ENCODE measurements at places on chromosomes 16 and 17. TPM values are rescaled to one million over a fixed set of nuclear protein-coding genes. Genes with fewer than 3 reads are reported as not detected.

The FBXW10B gene
- polyA plus RNA-seq: 1.9 TPM

The ABCA3 gene
- polyA plus RNA-seq: 4.7 TPM

The TMEM107 gene
- polyA plus RNA-seq: 11.4 TPM

The GCSH gene
- polyA plus RNA-seq: 34.1 TPM

The GUCY2D gene
- 1.3 TPM for polyA plus RNA-seq

The HS3ST6 gene
- 0.04 TPM for polyA plus RNA-seq

The SLC16A11 gene
- polyA plus RNA-seq: 0.94 TPM

The UTS2R gene
- polyA plus RNA-seq: 0.04 TPM

The SULT1A2 gene
- polyA plus RNA-seq: 5.7 TPM

The GP1BA gene
- 1.5 TPM for polyA plus RNA-seq

The DNAAF1 gene
- 0.55 TPM for polyA plus RNA-seq

DNA sequence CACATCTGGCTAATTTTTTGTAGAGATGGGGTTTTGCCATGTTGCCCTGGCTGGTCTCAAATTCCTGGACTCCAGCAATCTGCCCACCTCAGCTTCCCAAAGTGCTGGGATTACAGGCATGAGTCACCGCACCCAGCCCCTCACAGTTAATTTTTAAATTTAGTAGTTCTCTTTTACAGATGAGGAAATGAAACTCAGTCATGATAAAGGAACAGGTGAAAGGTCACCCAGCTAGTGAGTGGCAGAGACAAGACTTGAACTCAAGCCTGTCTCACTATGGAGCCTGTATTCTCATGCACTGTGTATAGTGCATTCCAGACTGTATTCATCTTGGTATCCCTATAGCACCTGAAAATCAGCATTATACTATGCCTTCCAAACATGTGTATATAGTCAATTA lies 77.1 kb upstream of the WSB1 start:
- no peak for DNase-seq

DNA sequence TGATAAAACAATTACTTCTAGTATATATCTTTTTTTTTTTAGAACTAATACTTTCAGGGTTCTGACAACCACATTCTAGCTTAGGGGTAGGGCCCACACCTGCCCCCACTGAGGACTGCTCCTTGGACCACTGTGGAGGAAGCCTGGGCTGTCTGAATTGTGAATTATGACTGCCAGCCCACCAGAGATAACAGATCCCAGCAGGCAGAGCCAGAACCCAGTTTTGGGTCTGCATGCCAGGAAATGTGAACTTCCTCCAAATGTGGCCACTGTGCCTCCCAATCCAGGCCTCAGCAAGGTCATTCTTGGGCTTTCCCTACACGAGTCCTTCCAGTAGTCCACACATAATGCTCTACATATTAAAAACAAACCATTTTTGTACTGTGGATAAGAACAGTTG lies 15.9 kb downstream of the VEZF1 start:
- no peak for DNase-seq

DNA sequence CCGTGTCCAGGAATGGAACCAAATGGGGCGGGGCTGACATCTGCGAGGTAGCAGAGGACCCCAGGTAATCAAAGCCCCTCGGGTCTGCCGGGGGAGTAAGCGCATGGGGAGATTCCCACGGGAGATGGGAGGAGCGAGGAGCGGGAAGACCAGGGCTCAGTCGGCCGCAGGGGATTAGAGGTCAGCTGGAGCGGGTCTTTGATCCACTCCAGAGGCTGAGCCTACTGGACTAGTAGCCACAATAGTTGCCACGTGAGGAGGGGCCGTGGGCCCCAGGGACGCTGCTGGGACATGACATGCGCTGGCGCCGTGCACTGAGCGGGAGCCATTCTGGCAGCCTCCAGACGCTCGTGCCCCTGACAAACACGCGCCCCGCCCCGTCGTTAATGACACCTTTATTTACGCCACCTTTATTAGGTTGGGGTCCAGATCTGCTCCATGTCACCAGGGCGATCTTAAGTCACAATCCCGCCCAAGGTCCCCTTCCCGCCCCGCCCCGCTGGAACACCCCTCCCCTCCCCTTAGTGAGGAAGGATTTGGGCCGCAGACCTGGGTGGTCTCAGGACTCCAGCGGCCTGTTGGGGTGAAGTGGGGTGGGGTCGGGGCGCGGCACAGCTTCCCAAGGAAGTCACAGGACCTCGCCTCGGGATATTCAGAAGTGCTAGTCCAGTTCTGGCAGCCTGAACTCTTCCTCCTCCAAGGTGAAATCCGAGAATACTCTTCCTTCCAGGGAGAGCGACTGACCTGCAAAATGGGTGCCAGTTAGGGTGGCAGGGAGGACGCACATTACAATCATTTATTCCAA lies 15.0 kb downstream of the PPY start:
- DNase-seq: peak; percentile 72

- DNase-seq: peak; percentile 95
Measured at GRCh38 chr16:85390511-85391174, 222.5 kb upstream of the GSE1 start.

GRCh38 chr17:73616873-73617404 lies 27.3 kb downstream of the SDK2 start:
- DNase-seq: no peak

- no peak for DNase-seq
Measured at GRCh38 chr17:70080541-70081347, 5.7 kb downstream of the KCNJ16 start.

- no peak for DNase-seq
Measured at GRCh38 chr17:50850640-50851039, 15.3 kb downstream of the WFIKKN2 start.

DNA sequence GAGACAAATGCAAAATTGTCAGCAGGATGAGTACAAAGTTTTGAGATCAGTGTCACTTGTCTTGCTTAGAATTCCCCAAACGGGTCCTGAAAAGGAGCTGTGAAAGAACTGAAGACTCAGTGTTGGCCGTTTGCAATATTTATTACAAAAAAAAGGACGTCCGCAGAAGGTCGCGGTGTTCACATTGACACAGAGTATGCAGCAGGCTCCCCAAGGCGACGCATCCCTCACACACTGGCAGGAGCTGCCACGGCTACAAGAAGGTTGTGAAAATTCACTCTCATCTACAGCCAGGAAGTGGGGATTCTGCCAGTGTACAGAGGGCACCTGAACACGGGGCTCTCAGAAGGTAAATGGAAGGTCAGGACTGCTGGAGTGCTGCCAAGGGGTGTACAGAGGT lies 26.2 kb downstream of the AIPL1 start:
- no peak for DNase-seq

- no peak for DNase-seq
Measured at GRCh38 chr16:86725401-86725800, 147.1 kb downstream of the FOXL1 start.

DNA sequence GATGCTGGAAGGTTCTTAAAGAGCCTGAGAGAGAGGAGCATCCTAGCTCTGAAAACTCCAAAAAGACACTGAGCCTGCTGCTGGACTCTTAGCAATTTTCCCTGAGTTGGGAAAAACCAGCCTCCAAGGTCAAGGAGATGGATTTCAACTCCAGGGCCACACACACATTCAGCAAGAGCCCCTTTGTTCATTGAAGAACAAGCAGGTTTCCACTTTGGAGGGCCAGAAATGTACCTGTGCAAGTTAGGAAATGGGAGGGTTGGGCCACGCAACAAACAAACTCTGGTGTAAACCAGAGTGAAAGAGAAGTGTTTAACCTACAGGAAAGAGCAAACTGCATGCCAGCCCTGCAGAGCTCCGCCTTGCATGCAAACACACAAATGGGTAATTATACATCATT lies 264.8 kb upstream of the RPL38 start:
- no peak for DNase-seq

DNA sequence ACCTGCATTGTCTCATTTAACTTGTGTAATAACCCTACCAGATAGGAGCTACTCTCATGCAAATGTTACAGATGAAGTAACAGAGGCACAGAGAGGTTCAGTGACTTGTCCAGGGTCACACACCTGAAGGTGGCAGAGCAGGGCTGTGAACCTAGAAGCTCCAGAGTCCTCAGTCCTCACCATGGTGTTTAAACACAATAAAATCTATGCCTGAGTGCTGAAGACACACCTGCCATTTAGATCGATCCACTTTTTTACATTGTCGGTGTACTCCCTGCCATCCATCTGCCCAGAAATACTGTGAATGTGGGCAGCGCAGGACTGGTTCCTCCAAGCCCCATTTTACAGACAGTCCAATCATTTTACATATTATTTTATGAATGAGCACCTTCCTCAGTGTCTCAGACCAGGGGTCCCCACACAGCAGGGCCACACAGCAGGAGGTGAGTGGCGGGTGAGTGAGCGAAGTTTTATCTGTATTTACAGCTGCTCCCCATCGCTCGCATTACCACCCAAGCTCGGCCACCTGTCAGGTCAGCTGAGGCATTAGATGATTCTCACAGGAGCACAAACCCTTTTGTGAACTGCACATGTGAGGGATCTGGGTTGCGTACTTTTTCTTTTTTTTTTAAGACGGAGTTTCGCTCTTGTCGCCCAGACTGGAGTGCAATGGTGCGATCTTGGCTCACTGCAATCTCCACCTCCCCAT lies 5.6 kb downstream of the IL4R start:
- DNase-seq: no peak

DNA sequence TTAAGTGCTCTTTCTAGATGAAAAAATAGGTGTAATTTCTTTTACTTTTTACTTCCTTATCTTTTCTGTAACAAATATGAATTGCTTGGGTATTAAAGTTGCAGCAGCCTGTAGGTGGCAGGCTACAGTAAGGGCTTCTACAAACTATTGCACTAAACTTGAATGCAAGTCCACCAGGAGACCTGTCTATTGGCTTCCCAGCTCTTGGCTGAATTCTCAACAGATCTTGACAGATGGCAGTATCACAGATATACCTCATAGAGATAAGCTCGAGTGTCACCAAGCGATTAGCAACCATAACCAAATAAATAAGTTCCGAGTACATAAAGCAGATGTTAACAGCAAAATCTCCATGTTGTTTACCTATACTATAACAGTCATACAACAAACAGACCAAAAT lies 5.9 kb downstream of the BBS2 start:
- peak; percentile 35 for DNase-seq

Measured in large intestine (tissue), 12 donors.